ENCODE measurements at places on chromosomes 1 and 21. TPM values are rescaled to one million over a fixed set of nuclear protein-coding genes. Genes with fewer than 3 reads are reported as not detected.

GRIK3 gene
- not detected for total RNA-seq

MYOG gene
- not detected for total RNA-seq

DMRTA2 gene
- 0.20 TPM for total RNA-seq

YRDC gene
- 23.7 TPM for total RNA-seq

TDRD5 gene
- total RNA-seq, result not detected

FAM177B gene
- total RNA-seq, result not detected

COA6 gene
- 59.0 TPM for total RNA-seq
